ENCODE measurements at places on chromosomes 13 and 19.

DNA sequence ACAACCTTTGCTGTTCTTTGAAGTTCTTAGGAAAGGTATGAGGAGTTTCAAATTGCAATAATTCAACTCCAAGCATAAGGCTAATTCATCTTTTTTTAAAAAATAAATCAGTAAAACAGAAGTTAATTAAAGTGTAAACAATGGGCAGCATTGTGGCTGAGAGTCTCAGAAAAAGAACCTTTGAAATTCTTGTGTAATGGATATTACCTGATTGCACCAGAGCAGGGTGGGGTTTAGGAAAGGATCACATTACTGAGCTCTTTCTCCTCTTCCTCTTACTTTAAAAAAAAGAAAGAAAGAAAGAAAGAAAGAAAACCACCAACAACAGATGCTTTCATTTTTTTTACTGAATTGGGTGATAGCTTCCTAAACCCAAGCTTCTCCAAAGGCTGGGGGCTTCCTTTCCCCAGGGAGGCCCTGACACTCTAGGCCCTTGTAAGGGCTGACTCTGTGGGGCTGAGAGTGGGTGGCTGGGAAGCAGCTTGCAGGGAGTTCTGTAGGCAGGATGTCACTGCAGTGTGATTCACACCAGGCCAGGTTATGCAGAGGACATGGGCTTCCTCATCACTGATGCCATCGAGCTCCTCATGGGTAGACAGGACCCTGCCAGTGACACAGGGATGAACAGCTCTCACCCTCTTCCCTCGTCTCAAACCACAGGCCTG is 564.5 kb downstream of the FGF9 start:
- peak; percentile 72 for DNase-seq

DNA sequence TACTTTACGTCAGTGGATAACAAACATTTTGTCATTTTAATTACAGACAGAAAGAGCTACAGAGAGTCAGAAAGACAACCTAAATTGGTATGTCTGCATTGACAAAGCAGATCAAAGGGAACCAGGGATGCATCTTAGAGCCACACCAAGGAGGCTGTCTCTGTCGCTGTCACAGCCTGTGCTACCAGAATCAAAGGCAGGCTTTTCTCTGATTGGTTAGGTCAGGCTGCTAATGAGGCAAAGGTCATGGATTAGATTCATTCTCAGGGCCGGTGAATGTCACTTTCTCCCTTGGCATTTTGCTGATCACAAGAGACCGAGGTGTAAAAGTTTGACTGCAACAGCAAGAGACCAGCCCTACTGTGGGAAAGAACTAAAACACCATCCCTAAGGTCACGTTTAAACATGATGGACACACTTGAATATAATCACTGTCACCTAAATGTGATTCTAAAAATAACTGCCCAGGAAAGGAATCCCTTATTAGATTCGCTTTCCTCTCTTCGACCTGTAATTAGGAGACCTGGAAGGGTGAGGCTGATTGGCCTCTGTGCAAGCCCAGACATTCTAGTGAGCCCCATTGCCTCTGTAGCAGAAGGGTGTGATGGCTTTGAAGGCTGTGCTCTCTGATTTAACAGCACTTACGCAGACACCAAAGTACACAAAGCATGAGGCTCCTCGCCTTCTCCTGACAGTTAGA is 314.4 kb upstream of the NBEA start:
- peak; percentile 82 for DNase-seq

- DNase-seq = no peak
Measured at GRCh38 chr19:2129486-2129885, 21.9 kb downstream of the AP3D1 start.

DNA sequence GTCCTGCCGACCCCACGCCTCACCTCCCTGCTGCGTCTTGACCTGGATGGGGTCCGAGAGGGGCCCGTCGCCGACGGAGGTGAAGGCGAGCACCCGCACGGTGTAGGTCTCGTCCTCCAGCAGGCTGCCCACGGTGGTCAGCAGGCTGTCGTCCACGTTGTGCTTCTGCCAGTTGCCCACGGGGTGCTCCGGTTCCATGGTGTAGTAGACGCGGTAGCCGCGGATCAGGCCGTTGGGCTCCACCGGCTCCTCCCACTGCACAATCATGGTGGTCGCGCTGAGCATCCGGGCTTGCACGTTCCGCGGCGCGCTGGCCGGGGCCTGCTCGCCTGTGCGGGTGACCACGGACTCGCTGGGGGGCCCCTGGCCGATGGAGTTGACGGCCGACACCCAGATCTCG is 96.7 kb downstream of the PTPRS start:
- DNase-seq = no peak

- no peak for DNase-seq
Measured at GRCh38 chr13:71634182-71634581, 232.8 kb downstream of the DACH1 start.

- no peak for DNase-seq
Measured at GRCh38 chr13:45951724-45952123, 100.2 kb upstream of the SIAH3 start.

DNA sequence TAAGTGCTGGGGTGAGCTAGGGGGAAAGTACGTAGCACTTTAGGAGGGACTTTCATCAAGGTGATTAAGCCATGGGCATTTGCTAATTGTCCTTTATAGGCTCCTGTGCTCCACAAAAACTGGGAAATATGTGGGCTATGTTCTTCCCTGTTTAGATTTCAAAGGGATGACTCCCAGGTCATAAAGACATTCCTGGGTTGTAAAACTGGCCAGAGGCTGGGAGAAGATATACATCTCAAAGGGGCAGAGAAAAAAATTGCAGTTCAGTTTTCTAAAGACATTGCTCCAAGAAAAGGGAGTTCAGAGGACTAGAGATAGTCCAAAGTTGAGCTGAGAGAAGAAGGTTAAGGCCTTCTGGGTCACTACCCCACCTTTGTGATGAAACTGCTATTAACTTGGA is 204.8 kb downstream of the MYO16 start:
- no peak for DNase-seq

DNA sequence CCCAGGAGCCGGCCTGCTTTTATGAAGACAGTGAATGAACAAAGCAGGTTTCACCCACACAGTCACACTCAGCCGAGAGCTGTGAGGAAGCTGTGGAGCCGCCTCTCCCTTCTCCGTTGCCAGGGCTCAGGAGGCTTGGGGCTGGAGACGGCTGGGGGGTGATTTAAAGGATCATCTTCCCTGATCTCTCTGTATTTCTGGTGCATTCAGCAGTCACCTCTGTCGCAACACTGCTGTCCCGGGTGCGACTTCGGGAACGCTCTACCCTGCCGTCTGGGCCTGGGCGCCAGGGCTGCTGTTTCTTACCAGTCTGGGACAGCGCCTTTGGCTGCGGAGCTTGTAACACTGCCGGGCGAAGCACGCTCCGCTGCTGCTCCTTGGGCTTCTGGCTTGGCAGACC is 18.1 kb downstream of the CAPS start:
- DNase-seq = no peak

GRCh38 chr13:48291730-48292129 is 11.8 kb upstream of the RB1 start:
- DNase-seq = no peak

GRCh38 chr19:34828156-34828555 is 55.1 kb upstream of the ZNF599 start:
- no peak for DNase-seq

DNA sequence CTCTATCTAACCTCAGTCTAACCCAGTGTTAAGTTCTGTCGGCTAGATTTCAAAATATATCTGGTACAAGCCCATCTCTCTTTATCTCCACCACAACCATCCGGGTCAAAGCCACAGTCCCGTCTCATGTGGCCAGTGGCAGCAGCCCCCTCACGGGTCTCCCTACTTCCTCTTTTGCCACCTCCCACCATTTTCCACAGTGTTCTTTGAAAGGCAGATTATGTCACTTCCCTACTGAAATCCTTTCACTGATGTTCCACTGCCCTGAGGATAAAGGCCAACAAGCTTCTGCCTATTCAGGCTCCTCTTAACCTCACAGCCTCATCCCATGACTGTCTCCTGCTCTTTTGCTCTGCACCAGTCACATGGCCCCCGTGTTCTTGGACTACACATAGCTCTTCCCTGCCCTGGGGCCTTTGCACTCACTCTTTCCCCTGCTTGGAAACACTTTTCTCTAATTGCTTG is 117.2 kb downstream of the UBL3 start:
- peak; percentile 13 for DNase-seq

- DNase-seq = no peak
Measured at GRCh38 chr19:28021259-28022185, 1191.4 kb downstream of the UQCRFS1 start.

DNA sequence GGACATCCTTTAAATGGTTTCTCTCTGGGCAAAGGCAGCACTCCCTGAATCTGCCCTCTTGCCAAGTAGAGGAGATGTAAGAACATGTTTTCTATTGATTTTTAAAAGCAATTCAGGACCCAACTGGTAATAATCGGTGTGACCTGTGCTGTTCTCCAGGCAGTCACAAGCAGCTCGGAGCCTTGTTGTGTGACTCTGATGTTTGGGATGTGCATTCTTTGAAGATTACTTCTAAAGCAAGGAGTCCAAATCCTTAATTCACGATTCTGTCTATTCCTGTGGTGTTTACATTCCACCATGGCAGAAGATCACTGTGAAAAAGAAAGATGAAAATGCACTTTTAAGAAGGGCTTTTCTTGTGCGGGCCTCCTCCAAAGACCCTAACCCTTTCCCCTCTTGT is 122.3 kb upstream of the ZNF536 start:
- no peak for DNase-seq
